ENCODE measurements at places on chromosomes 2 and 18.

- DNase-seq = no peak
These were observed 234.3 kb upstream of the CYRIA start for GRCh38 chr2:16899958-16900357.

DNA sequence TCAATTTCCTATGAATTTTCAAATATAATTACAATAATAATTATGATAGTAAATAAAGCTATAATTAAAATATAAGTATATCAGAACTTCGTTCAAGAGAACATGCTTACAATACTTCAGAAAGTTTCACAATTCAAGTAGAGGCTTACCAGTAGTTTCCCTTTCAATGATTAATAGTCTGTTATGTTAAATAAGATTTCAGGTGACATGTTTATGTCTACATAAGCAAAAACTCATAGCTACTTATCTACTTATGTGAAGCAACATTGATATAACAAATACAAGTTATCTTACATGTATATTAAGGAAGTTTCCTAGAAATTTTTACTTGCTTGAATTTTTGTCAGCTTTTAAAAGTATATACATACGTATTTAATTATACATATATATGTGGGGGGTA is 4.5 kb upstream of the COL3A1 start:
- DNase-seq = no peak

DNA sequence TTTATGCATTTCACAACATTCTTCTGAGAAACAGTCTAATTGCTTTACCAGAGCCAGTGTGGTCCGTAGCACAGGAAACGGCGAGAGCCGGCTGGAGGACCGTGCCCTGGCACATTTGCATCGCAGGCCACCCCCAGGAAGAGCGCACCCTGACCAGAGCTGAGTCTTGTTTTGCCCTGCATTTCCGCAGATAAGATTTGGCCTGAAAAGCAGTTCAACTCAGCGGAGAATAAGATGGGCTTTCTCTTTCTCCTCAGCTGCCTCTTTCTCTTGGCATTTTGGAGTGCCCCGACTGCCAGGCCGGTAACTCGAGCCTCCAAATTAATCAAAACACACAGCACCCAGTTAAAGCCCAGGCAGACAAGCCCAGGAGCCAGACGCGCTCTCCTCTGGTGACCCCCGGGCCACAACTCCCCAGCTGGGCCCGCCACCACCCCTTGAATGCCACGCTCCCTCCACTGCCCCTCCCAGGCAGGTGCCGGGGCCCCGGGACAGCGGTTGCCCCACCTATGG is 464 bp downstream of the COL4A4 start:
- DNase-seq = peak; percentile 46

- DNase-seq = no peak
These were observed 3.8 kb upstream of the HIBCH start for GRCh38 chr2:190323406-190323805.
